ENCODE measurements at places on chromosomes 13 and 19.

DNA sequence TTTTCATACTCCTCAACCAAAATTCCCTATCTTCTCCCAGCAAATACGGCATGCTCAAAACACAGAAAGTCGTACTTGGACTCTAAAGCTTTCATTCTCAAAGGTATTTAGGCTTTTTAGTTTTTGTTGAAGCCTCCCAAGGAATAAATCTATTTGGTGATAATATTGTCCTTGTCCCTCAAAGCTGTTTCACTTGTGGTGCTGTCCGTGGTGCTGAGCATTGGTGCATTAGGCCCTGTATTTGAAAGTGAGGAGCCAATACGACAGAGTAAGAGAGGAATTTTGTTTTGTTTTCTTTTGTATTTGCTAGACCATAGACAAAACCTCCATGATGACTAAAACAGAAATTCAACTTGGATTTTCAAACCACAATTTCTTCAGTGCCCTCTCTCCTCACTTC, 3.2 kb upstream of the LGALS13 start:
- no peak for DNase-seq

- DNase-seq, result no peak
Measured at GRCh38 chr13:44574466-44574855, 1.7 kb downstream of the TSC22D1 start.

DNA sequence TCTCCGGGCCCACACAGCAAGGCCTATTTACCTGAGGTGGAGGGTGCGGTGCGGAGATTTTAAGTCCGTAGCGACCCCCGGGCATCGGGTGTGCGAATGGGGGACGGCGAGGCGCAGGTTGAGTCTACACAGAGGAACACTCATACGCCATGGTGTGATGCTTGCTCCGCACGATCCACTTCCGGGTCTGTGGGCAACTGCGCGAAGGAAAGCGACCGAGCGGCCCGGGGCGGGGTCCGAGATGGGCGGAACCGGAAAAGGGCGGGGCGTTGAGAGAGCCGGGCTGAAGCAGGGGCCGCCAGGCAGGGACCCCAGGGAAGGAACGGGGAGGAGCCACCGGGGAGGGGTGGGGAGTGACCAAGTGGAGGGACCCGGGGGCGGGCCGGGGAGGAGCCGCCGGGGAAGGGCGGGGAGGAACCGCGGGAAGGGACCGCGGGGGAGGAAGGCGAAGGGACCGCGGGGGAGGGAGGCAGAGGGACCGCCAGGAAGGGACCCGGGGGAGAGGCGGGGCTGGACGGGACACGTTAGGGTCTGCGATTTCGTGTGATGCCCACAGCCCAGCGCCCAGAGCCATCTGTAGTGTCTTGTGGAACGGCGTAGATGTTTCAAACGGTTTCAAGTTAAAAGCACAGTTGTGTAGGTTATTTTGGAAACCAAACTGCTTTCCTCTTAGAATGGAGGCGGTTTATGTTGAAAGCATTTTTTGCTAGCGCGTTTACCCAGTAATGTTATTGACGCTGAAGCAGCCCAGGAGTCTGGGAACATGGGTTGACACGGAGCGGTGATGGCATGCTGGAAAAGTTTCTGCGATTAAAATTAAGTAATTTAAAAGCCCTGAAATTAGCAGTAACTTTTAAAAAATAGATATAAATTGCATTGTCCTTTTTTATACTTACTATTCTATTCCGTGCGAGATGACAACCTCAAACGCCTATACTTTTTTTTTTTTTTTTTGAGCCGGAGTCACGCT, at the start of gene ZNF160:
ZNF160 (minus strand) TSS at position 189 of the 970 bp plus-strand sequence. CDS start 17,146 bp downstream, outside the sequence.
- DNase-seq, result peak; percentile 99

DNA sequence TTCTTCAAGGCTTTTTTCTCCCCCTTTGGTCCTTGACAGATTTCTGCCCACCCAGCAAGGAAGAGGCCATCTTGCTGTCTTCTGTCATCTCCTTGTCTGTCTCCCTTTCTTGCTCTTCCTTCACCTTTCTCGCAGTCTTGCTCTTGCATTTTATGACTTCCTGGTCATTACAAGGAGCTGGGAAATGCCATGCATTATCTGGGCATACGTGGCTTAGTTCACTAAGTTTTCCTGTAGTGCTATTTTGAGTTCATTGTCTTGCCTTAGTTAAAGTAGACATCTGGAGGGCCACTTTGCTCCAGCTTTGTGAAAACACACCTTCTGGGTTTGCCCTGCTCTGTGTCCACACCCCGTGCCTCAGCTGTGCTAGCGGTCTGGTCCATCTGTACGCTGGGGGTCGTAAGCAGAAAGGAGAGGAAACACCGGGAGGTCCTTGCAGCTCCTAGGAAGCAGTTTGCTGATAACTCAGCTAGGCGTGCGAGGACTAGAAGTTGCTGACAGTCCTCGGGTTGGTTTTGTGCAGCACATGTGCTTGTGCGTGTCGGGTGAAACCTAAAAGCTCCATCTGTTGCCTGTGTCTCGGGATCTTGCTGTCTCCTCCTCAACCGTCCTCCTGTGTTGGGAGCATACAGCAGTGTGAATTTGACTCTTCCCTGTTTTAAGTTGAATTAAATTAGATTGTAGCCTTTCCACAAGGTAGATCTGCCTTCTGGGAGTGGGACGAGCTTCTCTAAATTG, 59.4 kb downstream of the ARHGEF7 start:
- no peak for DNase-seq

DNA sequence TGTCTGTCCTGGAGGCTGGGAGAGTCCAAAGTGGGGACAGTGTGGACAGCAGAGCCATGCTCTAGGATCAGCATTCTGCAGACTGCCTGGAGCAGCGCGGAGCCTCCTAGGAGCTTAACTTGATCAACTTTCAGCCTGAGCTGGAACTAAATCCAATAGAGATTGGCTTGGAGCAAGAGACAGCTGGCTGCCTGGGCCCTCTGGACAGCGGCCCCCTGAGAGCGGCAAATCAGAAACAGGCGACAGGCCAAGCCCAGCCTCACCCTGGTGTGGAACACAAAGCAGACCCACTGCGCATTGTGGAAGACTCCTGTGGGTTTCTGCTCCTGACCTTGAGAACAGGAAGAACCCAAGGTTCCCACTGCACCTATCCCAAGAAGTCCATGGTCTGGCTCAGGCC, 462.2 kb downstream of the TSHZ3 start:
- no peak for DNase-seq

DNA sequence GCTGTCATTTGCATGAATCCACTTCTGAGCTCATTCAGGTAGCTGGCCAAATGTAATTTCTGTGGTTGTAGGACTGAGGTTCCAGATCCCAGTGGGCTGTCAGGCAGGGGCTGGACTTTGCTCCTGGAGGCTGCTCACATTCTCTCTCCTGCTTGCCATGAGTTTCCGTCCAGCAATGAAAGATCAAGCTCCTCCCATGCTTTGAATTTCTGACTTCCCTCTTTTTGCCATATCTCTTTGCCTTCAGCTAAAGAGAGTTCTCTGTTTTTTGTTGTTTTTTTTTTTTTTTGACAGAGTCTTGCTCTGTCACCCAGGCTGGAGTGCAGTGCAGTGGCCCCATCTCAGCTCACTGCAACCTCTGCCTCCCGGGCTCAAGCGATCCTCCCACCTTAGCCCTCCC, 76.9 kb downstream of the ING1 start:
- no peak for DNase-seq

- no peak for DNase-seq
Measured at GRCh38 chr13:34944751-34945150, 2.7 kb downstream of the NBEA start.

- peak; percentile 69 for DNase-seq
Measured at GRCh38 chr19:12994701-12995595, at the start of gene NFIX. Gene NFIX, plus strand, starts transcription at chr19:12995475. Its CDS starts 363 bp downstream, at chr19:12995838.

GRCh38 chr19:31334101-31334848, 15.0 kb downstream of the TSHZ3 start:
- DNase-seq, result no peak

- no peak for DNase-seq
Measured at GRCh38 chr13:36875961-36876360, 44.1 kb downstream of the SMAD9 start.

- DNase-seq, result no peak
Measured at GRCh38 chr19:36627057-36627456, 21.9 kb downstream of the ZNF382 start.

- DNase-seq, result peak; percentile 64
Measured at GRCh38 chr19:45798995-45799517, 6.4 kb upstream of the DMWD start.

DNA sequence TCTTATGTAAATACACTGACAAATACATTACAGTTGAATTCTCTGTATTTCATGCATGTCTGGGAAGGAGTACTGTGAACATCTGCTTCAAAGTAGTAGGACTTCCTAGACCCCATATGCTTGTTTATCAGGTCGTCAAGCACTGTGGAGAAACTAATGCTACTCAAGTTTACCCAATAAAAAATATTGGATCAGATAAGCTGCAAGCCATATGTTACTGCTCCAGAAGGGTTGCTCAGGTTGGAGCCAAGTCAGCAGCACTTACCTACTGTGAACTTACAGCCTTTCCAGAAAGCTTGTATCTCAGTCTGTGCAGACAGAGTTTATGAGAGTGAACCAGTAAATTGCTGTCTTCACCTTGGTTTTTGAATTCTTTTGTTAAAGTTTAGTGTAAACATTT, 36.2 kb downstream of the SLAIN1 start:
- DNase-seq, result no peak

GRCh38 chr13:26382366-26382765, 128.4 kb downstream of the CDK8 start:
- DNase-seq, result no peak

GRCh38 chr19:29578349-29578748, 27.7 kb upstream of the POP4 start:
- DNase-seq, result no peak

GRCh38 chr19:3194106-3195087, 8.7 kb downstream of the NCLN start:
- DNase-seq, result no peak

DNA sequence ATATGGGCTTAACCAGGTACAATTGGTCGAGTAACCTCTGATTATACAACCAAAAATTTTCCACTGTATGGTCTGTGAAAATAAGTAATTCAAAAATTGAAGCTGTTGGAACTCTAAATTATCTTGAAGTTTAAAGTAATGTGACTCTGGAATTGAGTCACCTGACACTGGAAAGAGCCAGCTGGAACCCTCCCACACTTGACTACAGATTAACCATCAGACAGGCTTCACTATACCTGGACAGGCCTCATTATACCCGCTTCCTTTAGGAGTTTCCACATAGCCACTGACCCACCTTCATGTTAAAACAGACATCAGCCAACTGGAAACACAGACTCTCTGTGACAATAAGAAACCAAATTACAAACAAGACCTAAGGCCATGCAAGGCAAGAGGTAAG, 1.3 kb downstream of the ZNF433 start:
- no peak for DNase-seq

DNA sequence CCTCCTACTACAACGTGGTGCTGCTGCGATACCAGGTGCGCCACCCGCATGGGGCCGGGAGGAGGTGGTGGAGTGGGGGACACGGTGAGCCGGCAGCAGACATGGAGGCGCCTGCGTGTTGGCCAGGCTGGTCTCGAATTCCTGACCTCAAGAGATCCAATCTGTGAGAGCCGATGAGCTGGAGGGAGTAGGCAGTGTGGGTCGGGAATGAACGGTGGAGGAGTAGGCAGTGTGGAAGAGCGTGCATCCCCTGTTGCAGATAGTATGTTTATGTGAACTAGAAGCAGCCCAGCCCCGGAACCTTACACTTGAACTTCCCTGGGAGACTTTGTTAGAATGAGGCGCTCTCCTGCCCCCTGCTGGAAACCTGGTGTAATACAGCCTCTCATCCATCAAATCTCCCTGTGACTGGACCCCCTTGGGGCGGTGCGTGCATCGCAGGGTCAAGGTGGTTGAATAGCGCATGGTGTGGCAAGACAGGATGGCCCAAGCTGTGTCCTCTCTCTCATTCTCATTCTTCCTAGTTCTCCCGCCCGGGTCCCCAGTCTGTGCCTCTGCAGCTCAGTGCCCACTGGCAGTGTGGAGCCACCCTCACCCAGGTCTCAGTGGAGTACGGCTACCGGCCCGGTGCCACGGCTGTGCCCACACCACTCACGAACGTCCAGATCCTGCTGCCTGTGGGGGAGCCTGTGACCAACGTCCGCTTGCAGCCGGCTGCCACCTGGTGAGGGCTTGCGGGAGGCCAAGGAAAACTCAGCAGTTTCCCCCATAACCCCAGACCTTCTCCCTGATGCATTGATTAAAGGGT, 10.5 kb upstream of the B3GNT3 start:
- DNase-seq, result peak; percentile 73

DNA sequence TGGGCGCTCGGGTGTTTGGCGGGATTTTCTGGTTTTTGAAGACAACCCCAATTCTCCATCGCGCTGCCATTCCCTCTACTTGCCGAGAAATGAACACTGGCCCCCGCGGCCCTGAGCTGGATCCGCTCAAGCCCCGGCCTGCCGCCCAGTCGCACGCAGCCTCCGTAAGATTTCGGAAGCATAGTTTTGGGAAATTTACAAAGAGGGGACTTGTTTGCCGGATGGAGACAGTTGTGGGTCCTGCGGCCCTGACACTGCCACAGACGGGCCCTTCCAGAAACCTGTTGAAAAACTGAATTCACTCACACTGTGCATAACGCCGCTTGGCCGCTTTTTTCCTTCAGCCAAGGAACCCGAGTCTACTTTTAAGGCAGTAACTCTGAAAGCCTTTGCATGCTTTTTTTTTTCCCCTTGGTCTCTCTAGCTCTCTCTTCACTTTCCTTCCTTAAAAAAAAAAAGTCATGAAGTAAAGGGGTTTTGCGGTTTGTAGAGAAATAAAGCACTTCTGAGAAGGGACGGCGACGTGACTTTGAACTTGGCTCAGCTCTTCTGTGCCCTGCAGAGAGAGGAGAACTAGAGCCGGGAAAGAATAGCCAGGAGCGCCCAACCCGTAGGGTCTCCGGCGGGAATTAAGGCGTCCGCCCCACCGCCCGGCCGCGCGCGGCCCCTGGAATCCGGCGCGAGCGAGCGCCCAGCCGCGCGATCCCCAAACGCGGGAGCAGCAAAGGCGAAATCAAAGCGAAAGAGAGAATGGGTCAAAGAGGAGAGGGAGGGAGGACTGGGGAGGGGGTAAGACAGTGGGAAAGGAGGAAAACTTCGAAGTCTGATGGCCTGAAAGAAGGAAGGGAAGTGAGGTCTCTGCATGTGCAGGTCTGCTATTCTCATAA, 3.4 kb upstream of the ZIC2 start:
- no peak for DNase-seq

GRCh38 chr13:85808811-85809210, 9.6 kb upstream of the SLITRK6 start:
- no peak for DNase-seq

- DNase-seq, result no peak
Measured at GRCh38 chr13:42370229-42370628, 98.3 kb downstream of the AKAP11 start.

DNA sequence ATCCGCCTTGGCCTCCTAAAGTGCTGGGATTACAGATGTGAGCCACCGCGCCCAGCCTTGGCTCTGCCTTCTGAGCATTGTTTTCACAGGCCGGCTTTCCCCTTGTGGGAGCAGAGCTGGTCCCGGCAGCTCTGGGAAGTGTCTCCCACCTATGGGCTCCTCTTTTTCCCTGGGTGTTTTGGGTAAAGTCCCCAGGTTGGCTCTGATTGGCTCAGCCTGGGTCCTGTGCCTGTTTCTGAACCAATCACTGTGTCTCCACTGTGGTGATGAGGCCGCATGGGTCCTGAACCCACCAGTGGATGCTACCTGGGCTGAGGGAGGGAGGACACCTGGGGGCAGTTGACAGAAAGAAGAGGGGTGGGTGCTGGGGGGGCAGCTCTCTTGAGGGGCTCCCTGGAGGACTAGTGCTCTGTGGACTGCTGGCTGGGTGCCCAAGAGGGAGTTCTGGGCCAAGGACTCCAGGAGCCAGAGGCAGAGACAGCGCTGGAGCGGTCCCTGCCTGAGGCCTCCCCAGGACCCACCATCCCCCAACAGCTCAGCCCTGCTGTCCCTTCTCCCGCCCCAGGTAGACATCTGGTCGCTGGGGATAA, 19.6 kb upstream of the NCCRP1 start:
- DNase-seq, result no peak
